ENCODE measurements at places on chromosomes 16 and 17. TPM values are rescaled to one million over a fixed set of nuclear protein-coding genes. Genes with fewer than 3 reads are reported as not detected.

DNA sequence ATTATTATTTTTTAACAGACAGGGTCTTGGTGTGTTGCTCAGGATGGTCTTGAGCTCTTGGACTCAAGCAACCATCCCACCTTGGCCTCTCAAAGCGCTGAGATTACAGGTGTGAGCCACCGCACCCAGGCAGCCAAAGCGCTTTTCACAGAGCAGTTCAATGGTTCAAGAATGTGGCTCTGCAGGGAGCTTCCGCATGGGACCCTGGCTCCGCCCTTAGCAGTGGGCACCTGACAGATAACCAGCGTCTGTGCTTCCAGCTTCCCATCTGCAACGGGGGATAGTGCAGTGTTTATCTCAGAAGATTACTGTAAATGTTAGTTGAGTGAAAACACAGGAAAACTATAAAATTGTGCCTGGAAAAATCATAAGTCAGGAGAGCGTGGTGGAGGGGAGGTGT lies 99.4 kb downstream of the KCNJ12 start:
- DNase-seq, result no peak

DNA sequence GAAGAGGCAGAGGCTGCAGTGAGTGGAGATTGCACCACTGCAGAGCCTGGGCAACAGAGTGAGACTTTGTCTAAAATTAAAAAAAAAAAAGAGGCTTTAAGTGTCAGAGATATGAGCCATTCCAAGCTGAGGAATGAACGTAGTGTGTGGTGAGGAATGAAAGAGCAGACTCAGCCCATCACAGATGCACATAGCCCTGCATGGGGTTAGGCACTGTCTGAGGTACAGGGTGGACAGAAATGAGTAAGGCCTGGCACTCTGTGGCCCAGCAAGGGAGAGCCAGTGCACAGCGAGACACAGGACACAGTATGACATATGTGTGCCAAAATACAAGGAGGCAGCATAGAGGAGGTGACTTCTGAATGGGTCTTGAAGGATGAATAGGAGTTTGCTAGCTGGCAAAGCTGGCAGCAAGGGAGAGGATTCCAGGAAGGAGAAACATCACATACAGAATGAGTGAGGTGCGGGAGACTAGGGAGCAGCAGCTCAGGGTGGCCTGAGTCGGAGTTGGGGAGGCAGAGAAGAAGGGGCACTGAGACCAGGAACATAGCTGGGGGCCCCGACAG lies 8.7 kb upstream of the ZNF469 start:
- peak; percentile 26 for DNase-seq

- DNase-seq, result peak; percentile 96
These were observed 5.4 kb downstream of the PGS1 start for GRCh38 chr17:78383725-78384471.

DNA sequence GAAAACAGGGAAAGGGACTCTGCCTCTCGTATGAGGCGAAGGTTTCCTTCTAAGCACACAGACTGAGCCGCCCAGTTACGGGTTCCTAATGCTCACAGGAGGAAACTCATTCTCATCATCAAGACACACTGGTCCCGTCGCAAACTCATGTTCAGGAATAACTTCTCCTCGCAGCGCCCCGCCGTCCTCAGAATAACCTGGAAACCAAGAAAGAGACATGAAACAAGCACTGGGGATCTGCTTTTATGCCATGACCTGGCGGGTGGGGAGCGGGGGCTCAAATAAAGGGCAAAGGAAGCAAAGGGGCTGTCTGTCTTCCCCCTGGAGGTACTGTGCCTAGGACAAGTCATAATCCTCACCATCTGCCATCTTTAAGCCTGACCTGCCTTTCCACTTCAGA lies 31.3 kb downstream of the WIPI1 start:
- no peak for DNase-seq

GRCh38 chr16:4591191-4591590 lies 23.5 kb downstream of the UBALD1 start:
- DNase-seq, result no peak

GRCh38 chr17:57544834-57545463 lies 200.2 kb downstream of the CCDC182 start:
- no peak for DNase-seq

DNA sequence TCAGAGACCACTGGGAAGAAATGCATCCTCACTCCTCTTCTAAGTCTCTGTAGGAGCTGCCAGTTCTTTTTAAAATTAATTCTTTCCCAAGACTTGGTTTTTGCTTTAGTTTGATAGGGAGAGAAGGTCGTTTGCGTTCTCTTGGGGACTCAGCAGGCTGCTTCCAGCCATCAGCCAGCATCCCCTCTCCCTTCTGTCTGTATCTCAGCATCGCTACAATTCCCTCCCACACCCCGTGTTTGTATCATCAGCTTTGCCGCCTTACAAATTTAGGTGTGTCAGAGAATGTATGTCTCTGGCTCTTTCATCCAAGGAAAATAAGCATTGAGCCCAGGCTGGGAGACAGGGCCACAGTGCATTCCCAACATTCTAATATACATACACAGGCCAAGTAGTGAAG lies 5.4 kb downstream of the HOXB6 start:
- DNase-seq, result no peak

DNA sequence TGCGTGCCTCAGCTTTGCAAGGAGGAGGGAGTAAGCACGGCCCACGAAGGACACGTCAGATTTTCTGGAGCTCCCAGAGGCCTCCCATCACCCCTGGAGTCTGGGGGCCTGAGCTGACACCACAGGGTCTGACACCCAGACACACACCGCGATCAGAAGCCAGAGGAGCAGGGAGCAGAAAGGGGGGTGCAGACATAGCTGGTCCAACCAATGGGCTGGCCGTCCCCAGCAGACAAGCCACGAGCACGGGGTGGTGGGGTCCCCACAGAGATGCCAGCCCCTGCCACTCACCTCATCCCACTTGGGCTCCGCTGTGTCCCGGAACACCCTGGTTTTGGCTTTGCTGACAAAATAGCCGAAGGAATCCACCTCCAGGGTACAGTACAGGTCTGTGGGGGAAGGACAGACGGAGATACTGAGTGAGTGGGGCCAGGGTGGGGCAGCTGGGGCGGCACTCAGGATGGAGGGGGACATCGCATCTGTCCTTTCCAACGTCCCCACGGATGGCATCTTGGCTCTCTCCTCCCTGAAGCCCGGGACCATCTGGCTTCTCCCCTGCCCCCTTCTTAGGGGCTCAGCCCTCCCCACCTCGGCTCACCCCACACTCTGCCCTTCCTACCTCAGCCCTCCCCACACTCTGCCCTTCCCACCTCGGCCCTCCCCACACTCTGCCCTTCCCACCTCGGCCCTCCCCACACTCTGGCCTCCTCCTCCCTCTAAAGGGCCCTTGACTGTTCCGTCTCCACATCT lies 53.5 kb downstream of the TIMM22 start:
- DNase-seq, result peak; percentile 59

DNA sequence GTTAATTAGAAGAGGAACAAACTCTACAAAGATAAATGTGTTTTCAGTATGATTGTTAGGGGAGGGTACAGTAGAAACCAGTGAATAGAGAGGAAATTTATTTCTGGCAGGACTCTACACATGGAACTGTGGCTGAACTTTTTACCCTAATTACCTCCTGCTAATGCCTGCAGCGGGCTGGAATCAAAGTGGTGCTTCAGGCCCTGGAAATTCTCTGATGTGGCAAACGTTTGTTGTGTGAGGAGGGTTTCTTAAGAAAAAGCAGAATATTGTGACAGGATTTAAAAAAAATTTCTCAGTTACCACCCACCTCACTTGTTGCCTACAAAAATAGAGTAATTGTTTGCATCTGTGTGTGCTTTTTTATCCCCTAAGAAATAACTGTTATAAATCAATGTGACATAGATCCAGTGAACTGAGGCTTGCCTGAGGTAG lies 154.5 kb downstream of the BCAS3 start:
- DNase-seq, result no peak

DNA sequence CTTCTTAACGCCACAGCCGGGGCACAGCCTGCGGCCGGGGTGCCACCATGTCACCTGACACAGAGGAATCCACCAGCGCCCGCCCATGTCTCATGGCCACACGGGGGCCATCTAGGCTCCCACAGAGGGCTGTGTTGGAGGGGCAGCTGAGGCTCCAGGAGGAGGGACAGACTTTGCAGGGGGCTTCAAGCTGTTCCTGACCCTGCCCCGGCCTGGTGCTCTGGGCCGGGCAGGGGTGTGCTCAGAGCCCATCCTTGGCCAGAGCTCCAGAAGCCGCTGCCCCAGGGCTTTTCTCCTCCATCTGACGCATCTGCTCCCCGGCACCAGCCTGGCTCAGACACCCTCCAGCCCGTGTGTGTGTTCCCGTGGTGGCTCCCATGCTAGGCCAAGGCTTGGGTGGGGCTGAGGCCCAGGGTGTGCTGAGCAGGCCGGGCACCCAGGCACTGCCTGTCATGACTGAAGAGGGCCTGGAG lies 7.8 kb upstream of the SLC38A10 start:
- DNase-seq, result no peak

GRCh38 chr16:88649195-88649923 lies 1.5 kb downstream of the CYBA start:
- DNase-seq, result peak; percentile 50

DNA sequence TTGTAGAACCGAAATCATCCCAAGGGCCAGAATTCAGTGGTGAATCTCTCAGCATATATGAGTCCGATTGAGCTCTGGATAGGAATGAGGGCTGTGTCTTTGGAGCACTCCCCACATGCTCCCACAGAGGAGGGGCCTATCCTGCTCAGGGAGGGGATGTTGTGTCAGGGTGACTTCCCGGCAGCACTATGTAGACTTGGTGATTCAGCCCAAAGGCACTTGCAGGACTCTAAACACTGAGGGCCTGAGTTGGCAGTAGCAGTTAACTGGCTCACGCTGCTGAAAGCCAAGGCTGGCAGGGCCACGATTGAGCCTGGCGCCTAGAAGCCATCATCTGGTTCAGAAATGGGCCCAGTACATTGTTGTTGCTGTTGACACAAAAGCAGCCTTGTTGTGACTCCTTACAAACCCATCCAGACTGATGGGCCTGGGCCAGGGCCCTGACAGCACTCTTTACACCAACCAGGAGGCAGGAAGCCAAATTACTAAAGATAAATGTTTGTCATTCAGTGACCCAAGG lies 31.9 kb downstream of the NMT1 start:
- peak; percentile 92 for DNase-seq

The TEKT3 gene
- 1.9 TPM for total RNA-seq

The TBX21 gene
- total RNA-seq, result 0.99 TPM

The ZNF624 gene
- 7.6 TPM for total RNA-seq

The TP53TG3B gene
- total RNA-seq, result not detected

The ABCA8 gene
- total RNA-seq, result 292 TPM

The PYDC1 gene
- total RNA-seq, result not detected

The IRX6 gene
- total RNA-seq, result 0.16 TPM

The ANKFN1 gene
- total RNA-seq, result 0.99 TPM

The IL17C gene
- total RNA-seq, result not detected
